AG04450 (cell line): ENCODE measurements at places on chromosomes 12 and 14.

DNA sequence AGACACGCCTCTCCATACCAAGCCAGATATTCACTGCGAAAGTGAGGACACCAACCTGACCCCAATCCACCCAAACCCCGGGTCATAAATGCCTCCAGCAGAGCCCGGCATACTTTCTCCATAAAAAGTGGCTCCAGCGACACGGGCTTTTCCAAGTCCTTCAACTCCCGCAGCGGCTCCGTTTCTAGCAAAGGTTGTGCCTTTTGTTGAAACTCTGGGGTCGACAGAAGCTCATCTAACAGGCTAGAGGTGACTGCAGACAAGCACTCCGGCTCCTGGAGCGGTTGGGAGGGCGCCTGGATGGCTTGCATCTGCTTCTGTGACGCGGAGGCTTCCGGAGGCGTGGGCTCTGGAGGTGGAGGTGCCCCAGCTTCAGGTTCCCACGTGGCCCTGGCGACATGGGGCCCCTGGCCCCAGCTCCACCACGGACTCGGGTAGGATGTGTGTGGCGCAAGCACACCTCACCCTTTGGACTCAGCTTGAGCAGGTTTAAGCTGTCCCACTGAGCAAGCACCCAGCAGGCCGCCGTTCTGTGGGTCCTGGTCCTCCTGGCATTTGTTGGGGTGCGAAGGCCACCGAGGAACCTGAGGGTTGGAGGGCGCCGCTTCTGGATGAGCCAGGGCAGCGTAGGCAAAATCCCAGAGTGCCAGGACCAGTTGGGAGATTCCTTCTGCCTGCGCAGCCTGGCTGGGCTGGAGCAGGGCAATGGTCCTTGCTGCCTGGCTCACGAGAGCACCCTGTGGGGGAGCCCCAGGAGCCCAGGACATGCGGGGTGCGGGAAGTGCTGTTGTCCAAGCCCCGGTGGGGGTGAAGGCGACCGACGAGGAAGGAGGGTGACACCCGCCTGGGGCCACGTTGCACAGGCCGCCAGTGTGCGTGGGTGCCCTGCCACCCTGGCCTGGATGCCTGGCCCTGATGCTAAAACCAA lies 186.3 kb downstream of the ALG10 start:
- DNase-seq, result no peak

GRCh38 chr12:71610031-71610795 lies 53.4 kb downstream of the ZFC3H1 start:
- DNase-seq, result no peak

DNA sequence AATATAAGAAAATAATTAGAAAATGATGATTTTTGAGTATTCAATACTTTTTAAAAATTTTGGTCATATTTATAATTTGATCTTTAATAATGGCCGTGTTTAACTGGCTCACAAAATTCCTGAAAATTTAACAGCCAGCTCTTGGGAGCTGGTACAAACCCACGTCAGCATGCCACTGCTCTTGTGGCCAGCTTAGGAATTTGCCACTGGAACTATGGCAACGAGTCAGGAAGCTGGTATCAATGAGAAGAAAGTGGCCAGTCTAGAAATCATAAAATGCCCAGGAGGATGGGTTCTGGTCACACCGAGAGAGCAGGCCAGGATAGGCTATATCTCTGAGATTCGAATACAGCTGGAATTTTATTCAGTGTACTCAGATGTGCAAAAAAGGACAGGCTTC lies 72.2 kb upstream of the PLEKHG3 start:
- DNase-seq, result no peak

- DNase-seq, result no peak
Measured at GRCh38 chr12:67640863-67641262, 7.7 kb upstream of the DYRK2 start.

GRCh38 chr14:98578204-98578603 lies 693.8 kb downstream of the BCL11B start:
- no peak for DNase-seq

- DNase-seq, result no peak
Measured at GRCh38 chr14:59823179-59823578, 47.4 kb downstream of the RTN1 start.

DNA sequence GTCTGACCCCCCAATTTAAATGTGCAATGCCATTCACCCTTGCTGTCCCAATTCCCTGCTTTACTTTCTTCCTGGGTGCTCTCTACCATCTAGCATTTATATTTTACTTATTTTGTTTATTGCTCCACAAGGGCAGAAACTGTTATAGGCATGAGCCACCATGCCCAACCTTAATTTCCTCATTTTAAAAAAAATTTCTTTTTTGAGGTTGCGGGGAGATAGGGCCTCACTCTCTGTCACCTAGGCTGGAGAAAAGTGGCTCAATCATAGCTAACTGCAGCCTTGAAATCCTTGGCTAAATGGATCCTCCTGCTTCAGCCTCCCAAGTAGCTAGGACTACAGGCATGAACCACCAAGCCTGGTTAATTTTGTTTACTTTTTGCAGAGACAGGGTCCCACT lies 13.0 kb downstream of the HPD start:
- no peak for DNase-seq

- DNase-seq, result no peak
Measured at GRCh38 chr14:105075379-105076295, 10.4 kb upstream of the GPR132 start.

DNA sequence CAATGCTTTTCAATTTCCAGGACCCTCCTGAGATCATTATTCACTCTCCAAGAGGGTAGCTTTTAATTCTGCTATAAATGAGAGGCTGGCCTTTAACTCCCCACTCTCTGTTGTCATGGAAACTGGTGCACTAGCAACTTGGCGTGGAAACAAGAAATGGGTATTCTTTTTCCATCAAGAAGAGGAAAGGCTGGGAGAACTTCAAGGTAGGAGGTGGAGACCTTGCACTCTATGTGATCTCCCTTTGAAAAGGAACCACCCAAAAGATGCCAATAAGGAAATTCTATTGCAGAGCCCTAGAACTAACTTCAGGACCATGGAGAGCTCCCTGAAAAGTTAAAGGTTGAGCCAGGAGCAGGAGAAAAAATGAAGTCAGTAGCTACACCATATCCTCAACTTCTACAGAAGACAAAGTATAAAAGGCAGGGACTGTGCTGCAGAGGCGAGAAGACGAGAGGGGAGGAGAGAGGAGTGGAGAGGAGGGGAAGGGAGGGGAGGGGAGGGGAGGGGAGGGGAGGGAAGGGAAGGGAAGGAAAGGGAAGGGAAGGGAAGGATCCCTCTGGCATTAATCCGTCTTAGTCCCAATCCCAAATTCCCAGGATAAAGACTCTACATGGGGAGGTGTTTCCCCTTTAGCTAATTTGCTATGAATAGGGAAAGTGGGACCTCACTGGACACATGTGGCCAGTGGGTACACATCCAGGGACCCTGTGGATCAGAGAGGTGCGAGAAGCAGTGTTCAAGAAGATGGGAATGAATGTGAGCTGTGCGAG lies 46.7 kb upstream of the FICD start:
- no peak for DNase-seq
